ENCODE measurements at places on chromosomes 12 and 14.

- DNase-seq = no peak
Measured at GRCh38 chr14:90760591-90761316, 55.5 kb downstream of the TTC7B start.

DNA sequence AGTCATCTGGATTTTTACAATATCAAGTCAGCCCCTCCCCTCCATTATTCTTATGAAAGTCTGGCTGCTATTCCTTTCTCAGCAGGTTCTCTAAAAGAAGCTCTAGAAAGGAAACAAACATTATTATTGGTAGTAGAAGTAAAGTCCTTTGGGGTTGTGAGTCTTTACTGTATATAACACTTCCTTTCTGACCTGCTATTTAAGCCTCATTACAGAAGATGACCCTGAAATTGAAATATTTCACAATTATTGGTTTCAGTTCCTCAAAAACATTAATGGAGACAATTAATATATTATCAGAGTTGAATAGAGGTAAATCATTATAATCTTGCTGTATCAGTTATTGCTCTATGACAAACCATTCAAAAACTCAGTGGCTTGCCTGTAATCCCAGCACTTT lies 19.3 kb downstream of the PLEKHA5 start:
- no peak for DNase-seq

DNA sequence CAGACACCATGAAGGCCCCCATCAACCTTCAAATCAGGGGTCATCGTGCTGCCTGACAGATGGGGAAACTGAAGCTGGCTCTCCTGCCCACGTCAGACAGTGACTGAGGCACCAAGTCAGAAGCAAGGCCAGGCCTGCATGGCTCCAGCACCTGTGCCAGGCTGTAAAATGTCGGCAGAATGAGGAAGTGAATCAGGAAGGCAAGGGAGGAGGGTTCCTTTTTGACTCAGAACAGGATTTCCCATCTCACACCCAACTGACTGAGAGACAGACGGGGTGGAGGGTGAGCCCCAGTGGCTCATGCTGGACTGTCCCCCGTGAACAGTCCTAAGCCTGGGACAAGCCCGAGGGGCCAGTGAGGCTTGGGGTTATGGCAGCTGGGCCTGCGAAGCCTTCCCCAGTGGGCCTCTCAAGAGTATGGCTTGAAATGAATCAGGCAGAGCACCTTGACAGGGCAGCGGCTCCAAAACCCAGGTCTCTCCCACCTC lies 20.9 kb downstream of the SYNE3 start:
- no peak for DNase-seq

DNA sequence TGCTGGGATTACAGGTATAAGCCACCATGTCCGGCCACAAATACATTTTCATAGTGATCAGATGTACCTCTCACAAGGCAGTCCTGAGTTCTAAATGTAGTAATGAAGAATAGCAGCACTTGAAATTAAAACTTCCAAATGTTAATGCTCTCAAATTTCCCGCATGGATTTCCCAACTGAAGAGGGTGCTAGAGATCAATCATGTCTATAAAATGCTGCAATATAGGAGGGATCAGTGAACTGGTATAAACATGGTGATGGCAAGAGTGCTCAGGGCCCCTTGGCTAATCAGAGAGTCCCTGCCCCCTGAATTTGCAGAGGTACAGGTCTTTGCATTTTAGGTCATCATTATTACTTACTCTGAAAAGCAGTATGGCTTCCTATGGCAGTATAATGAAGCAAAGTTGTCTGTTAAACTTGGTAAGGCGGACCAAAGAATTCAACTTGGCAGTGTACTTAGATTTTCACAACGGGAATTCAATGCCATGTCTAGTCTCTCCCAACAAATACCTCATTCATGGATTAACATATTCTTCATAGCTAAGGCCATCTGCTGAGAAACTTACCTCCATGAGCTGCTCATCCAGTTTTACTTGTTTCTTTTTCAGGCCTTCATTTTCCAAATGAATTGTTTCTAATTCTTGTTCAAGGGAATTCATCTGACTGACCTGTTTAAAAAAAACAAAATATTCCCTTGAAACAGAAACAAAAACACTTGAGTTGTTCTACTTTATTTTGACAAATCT lies 67.0 kb upstream of the SAV1 start:
- DNase-seq = no peak

GRCh38 chr12:42605685-42606084 lies 16.1 kb upstream of the PRICKLE1 start:
- DNase-seq = no peak

- DNase-seq = peak; percentile 80
Measured at GRCh38 chr12:55720894-55721444, 776 bp downstream of the RDH5 start.

DNA sequence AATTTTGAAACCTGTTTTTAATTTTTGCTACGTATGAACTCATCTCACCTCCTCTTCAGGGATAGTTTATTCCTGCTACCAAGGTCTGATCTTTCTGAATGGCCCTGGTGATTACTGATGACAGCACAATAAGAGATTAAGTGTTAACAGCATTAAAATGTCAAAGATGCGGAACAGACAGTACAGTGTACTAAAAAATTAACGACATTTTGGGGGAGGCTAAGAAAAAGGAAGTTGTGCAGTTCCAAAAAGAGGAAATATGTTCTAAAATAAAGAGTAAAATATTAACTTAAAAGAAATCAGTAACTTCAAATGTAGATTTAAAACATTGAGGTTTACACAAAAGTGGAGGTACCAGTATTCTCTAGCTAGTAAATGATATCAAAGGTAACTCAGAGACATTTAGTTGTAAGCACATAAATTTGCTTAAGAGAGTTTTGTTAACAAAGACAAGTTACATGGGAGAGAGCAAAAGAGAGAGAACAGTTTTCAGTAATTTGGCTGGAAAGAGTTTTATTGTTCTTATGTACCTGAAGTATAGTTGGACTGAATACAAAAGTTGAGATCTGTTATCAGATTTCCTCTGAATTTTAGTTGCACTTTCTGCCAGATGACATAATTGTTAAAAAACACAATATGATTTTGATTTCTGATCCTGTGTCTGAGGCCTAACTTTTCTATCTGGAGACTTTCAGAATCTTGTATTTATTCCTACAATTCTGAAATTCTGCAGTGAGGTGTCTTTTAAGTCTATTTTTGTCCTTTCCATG lies 4.2 kb upstream of the CLECL1 start:
- no peak for DNase-seq

- no peak for DNase-seq
Measured at GRCh38 chr12:20832911-20833310, 22.4 kb downstream of the SLCO1B3 start.

DNA sequence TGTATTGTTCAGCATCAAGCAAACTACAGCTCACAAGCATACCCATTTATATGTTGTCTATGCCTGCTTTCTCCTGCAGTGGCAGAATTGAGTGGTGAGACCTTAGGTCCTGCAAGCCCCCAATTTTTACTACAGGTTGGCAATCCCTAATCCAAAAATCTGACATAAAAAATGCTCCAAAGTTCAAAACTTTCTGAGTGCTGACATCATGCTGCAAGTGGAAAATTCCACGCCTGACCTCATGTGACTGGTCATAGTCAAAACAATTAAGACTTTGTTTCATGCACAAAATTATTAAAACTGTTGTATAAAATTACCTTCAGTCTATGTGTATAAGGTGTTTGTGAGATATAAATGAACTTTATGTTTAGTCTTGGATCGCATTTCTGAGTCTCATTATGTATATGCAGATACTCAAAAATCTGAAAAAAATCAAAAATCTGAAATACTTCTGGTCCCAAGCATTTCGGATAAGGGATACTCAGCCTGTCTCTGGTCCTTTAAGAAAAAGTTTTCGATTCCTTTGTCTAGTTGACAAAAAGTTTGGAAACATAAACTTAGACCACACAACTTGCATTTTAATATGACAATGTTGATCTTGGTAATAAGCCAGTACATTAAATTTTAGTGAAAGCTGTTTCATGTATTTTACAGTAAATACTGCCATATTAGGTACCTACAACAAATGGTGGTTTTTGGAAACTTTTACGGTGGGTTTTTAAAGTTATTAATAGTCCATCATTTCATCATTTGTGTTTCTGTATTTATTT lies 81.5 kb downstream of the AEBP2 start:
- DNase-seq = no peak

- DNase-seq = no peak
Measured at GRCh38 chr12:52735816-52736632, 32.7 kb upstream of the KRT77 start.

DNA sequence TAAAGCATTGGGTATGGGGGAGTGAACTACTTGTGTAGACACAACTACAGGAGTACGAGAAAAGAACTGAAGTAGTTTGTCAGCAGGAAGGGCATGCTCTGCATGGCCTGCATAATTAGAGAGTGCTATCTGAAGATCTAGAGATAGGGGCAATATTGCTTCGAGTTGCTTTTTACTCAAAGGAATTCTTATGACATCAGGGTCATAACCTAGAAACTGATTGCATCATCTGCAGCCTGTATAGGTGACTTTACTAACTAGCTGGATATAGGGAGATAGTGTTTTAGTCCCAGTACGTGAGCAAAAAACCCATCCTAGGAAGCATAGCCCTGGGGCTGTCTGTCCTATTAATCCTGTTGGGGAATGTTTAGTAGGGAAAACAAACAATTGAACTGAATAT lies 39.8 kb downstream of the TMTC3 start:
- DNase-seq = no peak
